ENCODE measurements at places on chromosomes 3 and 15. TPM values are rescaled to one million over a fixed set of nuclear protein-coding genes. Genes with fewer than 3 reads are reported as not detected.

ADGRG7 gene
- total RNA-seq = 1.1 TPM

THPO gene
- total RNA-seq = 0.66 TPM

TIMP4 gene
- 5.1 TPM for total RNA-seq

LMAN1L gene
- not detected for total RNA-seq

RBM15B gene
- total RNA-seq = 41.9 TPM

Measured in uterine smooth muscle cell (primary cell).